HFFc6 (cell line): ENCODE measurements at places on chromosomes 11 and 22.

GRCh38 chr22:26651815-26652214 is 5.6 kb upstream of the MIAT start:
- no peak for DNase-seq

DNA sequence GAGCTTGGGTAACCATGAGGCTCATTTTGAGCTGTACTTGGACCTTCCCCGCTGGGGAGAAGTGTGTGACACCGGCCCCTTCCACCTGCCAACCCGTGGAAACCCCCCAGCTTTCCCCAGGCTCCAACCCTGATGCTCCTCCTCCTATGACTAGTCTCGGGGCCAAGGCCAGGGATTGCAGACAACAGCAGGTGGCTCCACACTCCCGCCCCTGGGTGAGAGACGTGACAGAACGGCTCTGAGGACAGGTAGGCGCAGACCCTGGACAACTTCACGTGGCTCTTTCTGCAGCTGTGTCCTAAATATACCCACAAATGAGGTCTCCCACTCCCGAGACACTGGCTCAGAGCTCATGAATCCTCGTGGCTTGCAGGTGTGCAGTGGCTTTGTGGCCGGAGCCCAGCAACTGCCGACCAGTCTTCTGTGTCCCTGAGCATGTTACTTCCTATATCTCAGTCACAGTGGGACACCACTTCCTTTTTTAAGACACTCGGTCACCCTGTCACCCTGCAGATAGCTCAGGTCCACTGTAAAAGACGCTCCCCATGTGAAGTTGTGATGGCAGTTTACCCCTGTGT is 55.2 kb downstream of the NECTIN1 start:
- no peak for DNase-seq

GRCh38 chr11:119643212-119643875 is 85.7 kb downstream of the NECTIN1 start:
- no peak for DNase-seq

DNA sequence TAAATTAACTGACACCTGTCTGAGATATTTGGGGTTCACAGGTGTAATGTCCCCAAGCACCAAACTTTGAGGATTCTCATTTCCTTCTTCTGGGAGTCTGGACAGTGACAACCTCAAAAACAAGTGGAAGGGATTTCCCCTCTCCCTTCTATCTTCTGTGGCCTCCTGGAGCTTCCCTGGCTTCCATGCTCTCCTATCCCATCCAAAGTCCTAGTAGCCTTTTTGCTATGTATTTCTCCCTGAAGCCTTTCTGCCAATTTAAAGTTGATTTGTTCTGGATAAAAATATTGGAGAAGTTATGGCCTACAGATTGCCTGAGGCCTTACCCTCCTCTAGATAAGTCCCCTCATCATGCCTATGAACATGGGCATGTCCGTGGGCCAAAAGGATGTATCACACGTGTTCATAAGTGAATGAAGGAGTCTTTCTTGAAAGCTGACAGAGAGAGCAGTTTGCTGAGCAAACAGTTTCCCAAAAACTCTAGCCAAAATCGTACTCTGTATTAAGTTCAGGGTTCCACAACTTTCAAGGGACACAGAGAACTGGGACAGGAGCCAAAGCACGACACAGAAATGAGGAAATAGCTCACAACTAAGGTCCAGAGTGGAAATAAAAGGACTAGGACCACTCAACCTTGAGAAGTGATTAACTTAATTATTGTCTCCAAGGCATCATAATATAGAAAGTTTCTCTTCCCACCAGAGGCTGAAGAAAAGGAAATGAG is 6.7 kb downstream of the HEPACAM start:
- no peak for DNase-seq

DNA sequence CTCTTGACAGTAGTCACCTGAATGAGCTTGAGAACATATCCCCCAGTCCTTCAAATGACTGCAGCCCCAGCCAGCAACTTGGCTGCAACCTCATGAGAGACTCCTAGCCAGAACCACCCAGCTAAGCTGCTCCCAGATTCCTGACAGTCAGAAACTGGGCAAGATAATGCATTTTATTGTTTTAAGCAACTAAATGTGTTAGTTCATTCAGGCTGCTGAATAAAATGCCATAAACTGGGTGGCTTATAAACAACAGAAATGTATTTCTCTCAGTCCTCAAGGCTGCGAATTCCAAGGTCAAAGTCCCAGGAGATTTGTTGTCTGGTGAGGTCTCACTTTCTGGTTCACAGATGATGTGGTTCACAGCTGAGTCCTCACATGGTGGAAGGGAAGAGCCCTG is 5.8 kb upstream of the PAMR1 start:
- no peak for DNase-seq
